Glutamatergic neuron (in vitro differentiated cells): ENCODE measurements at places on chromosomes 6 and 20. TPM values are rescaled to one million over a fixed set of nuclear protein-coding genes. Genes with fewer than 3 reads are reported as not detected.

The OPN5 gene
- not detected for total RNA-seq

The STX11 gene
- total RNA-seq, result not detected

The GRM1 gene
- 0.17 TPM for total RNA-seq

The CTCFL gene
- not detected for total RNA-seq

The CAPN11 gene
- total RNA-seq, result not detected

The PRKN gene
- total RNA-seq, result 7.0 TPM

The HLA-DMB gene
- total RNA-seq, result not detected

The EPHA7 gene
- 3.6 TPM for total RNA-seq

The SGK1 gene
- total RNA-seq, result 6.3 TPM

The TRAPPC3L gene
- not detected for total RNA-seq

The ARFGEF3 gene
- 15.3 TPM for total RNA-seq

The ZNF341 gene
- 3.3 TPM for total RNA-seq

The FKBP1C gene
- not detected for total RNA-seq

The RIPOR3 gene
- total RNA-seq, result not detected

- no peak for DNase-seq
These were observed 110.0 kb upstream of the SLC35B3 start for GRCh38 chr6:8545336-8545735.

- peak; percentile 71 for DNase-seq
These were observed at the start of gene PTGIS for GRCh38 chr20:49567421-49568277. Gene PTGIS (minus strand): TSS chr20:49568137. CDS start chr20:49568116, 21 bp downstream.

DNA sequence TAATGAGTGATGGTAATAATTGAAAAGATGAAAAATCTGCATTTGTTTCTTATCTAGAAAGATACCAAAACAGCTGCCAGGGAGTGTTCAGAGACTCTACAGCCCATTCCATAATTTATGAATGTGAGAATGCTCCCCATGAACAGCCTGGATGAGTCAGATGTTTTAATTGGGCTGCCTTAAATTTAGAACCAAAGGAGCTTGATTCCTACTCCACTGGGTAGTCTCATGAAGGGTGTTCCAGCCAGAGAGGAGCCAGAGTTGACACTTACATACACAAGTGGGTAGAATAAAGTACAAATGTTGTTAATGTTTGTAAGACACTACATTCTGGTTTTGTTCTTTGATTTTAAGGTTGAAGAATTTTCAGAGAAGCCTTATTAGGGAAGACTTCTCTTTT, 158.7 kb upstream of the PRND start:
- no peak for DNase-seq

- DNase-seq, result no peak
These were observed 206.0 kb upstream of the MARCKS start for GRCh38 chr6:113651120-113651519.

DNA sequence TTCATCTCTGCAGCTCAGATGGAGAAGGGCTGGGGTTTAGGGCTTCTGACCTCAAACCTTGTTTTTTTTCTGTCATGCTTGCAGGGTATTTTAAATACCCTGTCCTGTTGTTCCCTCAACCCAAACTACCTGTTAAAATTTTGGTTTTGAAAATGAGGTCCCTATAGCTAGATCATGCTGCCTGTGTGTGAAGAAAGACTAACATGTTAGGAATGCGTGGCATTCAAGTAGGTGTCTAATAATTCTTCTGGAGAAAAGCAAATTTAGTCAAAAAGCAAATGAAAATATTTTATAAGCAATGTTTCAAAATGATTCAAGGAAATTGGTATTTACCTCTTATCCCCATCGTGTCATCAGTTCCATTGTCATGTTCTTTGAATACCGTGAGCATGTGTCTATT, 77.2 kb upstream of the C20orf144 start:
- no peak for DNase-seq

DNA sequence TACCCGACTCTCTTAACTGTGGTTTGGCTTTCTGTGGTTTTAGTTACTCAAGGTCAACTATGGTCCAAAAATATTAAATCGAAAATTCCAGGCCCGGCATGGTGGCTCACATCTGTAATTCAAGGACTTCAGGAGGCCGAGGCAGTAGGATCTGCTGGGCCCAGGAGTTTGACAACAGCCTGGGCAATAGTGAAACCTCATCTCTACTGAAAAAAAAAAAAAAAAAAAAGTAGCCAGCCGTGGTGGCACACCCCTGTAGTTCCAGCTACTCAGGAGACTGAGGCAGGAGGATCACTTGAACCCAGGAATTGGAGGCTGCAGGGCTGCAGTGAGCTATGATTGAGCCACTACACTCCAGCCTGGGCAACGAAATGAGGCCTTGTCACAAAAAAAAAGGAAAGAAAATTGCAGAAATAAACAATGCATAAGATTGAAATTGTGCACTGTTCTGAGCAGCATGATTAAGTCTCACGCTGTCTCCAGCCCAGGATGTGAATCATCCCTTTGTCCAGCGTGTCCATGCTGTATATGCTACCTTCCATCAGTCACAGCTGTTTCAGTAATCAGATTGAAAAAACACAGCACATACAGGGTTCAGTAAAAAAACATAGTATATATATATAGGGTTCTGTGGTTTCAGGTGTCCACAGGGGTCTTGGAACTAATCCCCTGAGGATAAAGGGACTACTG, 40.7 kb downstream of the RGS17 start:
- no peak for DNase-seq

DNA sequence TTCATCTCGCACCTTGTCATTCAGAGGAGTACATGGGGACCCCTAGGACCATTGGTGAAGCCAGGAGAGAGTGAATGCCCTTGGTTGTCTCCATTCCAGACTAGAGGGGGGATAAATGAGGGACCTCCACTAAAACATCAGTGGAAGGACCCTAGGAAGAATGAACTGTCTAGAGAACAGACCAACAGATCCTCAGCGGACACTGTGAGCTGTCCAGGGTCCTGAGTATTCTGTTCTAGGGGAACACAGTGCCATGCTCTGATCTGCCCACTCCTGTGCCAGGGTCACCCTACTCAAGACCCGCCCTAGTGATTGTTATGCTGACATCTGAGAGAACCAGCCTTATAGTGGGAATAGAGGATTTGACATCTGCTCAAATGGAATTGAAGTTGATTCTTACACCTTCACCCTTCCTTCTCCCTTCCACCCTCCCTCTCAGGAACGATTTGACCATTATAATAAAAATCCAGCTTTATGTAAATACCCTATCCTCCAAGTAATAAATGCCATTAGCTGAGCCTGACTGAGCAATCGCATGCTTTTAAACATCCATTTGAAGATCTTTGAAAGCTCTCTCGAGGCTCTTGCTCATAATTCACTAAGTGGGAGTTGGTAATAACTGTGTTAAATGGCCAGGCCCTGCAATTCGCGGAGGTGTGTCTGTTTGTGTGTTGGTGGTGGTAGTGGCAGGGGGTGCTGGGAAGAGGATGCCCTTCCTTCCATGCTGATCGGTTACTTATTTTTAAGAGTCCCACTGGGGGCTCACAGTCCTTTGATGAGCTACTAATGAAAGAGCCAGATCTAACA, 43.6 kb upstream of the SLC32A1 start:
- DNase-seq, result no peak

DNA sequence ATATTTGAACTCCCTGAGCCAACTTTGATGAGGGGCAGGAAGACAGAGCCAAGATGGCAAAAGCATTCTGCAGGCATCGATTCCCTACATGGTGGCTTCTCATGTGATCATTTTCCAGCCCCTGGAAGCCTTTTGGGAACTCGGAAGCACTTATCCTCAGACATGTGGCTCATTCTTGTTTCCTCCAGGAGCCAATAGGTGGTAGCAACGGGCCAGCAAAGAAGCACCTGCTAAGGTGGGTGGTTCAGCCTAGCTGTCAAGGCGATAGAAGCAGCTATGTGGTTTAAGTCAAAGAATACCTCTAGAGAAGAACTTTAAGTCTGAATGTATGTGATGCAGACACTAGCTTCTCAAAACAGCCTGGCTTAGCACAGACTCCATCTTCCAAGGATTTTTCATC, 64.9 kb upstream of the PAX1 start:
- no peak for DNase-seq

- no peak for DNase-seq
These were observed 55.1 kb downstream of the FKBP5 start for GRCh38 chr6:35633579-35634089.

- DNase-seq, result no peak
These were observed 577.3 kb downstream of the PRKN start for GRCh38 chr6:162150295-162150694.

DNA sequence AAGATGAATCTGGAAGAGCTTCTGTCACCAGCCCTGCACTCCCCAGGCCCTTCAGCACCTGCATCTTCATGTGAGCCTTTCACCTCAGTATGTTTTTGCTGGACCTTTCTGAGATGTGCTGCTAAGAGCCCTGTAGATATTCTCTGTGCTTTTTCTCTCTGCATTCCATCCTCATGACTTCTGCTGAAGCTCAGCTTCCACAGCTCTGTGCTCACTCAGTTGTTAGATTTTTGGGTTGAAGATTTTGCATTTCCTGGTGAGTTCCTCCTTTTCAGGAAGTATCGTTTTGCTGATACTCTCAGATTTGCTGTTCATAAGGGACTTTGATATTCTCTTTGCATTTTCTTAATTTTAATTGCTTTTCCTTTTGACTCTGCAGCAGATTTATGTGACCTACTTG, 18.3 kb downstream of the KIAA1586 start:
- DNase-seq, result no peak

- no peak for DNase-seq
These were observed 294.7 kb downstream of the FOXC1 start for GRCh38 chr6:1904466-1904799.

GRCh38 chr6:54031169-54031568, 80.1 kb upstream of the MLIP start:
- no peak for DNase-seq

GRCh38 chr6:151349651-151350270, 41.6 kb downstream of the ZBTB2 start:
- DNase-seq, result no peak

DNA sequence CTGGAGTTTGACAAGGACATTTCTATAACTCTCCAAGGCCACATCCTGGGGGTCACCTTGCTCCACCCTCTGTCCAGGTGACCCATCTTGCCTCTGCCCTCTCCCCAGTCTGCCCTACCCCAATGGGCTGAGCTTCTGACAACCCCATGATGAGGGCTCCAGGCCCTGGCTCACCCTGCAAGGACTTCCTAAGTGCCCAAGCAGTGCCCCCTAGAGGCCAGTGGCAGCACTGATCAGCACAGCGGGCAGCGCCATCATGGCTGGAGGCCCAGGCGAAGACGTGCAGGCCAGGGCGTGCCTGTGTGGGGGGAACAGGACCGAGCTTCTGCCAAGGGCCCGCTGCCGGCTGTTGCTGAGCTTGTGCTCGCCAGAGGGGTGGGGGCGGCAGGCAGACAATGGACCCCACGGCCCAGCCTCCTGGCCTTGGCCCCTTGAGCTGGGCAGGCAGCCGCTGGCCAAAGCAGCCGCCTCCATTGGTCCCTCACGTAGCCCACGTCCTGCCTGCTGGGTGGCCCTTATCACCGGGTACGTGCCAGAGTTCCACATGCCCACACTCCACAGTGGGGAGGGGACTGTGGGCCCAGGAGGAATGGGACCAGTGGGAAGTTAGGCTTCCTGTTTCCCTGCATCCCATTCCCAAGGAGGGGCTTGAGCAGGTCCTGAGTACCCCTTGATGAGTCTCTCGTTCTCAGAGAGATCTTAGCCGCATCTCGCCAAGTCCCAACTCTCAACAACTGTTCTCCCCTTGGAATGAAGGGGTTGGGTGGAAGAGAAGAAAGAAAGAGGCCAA, 64.3 kb downstream of the MRPL14 start:
- no peak for DNase-seq

- no peak for DNase-seq
These were observed 59.4 kb upstream of the PRELID3B start for GRCh38 chr20:59101961-59102360.

DNA sequence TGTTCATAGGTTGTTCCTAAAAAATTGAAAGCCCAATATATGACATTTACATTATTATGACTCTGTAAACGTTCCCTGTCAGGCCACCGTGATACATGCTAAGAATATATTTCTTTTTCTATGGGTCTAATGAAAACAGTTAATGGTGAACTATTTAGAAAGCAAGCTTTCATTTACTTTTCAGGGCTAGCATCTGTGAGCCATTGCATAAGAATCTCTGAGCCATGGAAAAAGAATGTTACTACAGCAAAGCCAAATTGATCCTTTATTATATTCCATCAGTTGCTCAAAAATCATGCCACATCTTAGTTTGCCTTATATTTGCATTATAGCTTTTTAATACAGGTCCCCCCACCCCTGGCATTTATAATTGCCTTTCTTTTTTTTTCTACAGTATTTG, 275.5 kb downstream of the ZFAND3 start:
- no peak for DNase-seq

GRCh38 chr6:47256361-47256760, 53.3 kb downstream of the TNFRSF21 start:
- no peak for DNase-seq

DNA sequence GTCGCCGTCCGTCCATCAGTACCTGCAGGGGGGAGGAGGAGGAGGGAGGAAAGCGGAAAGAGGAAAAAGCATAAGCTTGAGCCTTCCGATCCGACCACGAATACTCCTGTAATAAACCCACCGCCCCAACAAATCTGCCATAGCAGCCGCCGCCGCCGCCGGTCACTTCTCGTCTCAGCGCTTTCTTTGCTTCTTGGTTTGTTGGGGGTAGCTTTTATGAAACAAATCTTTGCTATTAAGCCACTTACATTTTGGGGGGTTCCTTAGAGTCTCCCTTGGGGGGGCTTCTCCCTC, 277 bp downstream of the ADGRB3 start:
- no peak for DNase-seq

DNA sequence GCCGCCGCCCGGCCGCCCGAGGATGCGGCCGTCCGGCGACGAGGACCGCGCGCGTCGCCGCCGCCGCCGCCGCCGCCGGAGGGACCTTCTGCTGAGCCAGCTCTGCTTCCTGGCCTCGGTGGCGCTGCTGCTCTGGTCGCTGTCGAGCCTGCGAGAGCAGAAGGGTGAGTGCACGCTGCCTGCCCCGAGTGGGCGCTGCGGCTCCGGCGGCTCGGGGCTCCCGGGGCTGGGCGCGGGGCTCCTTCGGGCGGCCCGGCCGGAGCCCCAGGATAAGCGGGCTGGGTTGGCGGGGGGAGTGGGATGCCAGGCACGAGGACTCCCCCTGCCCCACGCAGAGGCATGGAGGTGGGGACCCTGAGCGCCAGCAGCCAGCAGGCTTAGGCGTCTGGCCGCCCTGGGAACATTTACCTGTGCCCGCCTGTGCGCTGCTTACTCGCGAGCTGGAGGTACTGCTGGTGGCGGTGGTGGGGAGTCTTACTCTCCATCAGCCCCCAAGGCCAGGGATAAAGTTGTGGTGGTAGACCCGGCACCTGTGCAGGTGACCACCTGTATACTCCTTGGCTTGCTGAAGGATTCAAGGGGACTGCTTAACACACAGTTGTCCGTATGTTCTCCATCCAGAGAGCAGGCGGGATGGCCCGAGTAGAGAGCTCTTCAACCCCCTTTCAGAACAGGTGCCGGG, 520 bp downstream of the SLC24A3 start:
- peak; percentile 88 for DNase-seq

- DNase-seq, result no peak
These were observed 305.4 kb upstream of the MAP3K7 start for GRCh38 chr6:90892271-90892670.

- DNase-seq, result no peak
These were observed 75.7 kb upstream of the SIRPA start for GRCh38 chr20:1819311-1820137.
